Activated CD8-positive, alpha-beta memory T cell treated with anti-CD3 and anti-CD28 coated beads for 4 hours (primary cell): ENCODE measurements at places on chromosomes 2 and 18.
A peak's percentile ranks its signal among the peaks of the same experiment; 100 is the strongest.

- no peak for DNase-seq
Observed at GRCh38 chr2:227153758-227154486, 10.1 kb downstream of the COL4A4 start.

- DNase-seq, result no peak
Observed at GRCh38 chr2:75054296-75054695, 95.9 kb downstream of the POLE4 start.

DNA sequence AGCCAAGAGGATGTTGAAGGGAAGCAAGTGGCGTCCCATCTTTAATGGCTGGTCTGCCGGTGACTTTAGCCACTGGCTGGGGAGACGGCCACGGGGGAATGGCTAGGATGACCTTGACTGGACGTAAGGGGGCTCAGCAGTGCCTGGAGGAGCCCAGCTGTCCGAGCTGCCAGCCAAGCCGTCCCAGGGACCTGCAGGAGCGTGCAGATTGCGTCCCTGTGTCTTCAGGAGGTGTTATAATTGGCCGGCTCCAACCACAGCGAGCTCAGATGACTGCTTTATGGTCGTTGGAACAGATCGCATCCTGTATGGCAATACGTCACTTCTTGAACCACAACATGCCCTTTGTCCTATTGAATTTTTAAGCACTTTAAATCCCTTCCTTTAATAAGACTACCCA is 204.6 kb downstream of the EIPR1 start:
- no peak for DNase-seq

GRCh38 chr2:190835303-190835930 is 45.2 kb upstream of the GLS start:
- no peak for DNase-seq

DNA sequence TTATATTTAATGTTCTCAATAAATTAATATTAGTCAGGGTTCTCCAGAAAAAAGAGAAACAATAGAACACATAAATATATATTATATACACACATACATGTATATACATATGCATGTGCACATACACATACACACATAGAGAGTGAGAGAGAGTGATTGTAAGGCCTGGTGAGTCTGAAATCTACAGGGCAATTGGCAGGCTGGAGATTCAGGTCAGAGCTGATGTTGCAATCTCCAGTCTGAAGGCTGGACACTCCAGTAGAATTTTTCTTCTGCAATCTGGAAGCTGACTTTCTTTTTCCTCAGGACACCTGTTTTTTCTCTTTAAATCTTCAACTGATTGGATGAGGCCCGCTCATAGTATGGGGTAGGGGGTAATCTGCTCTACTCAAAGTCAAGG is 3.2 kb downstream of the TMEM182 start:
- DNase-seq, result no peak

GRCh38 chr18:596288-596881 is 403 bp upstream of the CLUL1 start:
- DNase-seq, result peak; percentile 9

DNA sequence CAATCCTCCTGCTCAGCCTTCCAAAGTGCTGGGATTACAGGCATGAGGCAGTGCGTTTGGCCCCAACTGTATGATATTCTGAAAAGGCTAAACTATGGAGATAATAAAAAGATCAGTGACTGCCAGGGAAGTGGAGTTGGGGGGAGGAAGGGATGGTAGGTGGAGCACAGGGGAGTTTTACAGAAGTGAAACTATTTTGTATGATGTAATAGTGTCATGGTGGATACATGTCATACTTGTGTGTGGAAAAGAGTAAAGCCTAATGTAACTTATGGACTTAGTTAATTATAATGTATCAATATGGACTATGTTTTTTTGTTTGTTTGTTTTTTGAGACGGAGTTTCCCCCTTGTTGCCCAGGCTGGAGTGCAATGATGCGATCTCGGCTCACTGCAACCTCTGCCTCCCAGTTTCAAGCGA is 2.9 kb upstream of the GGCX start:
- DNase-seq, result no peak

GRCh38 chr2:28752631-28753376 is 1.2 kb downstream of the PPP1CB start:
- DNase-seq, result no peak

- no peak for DNase-seq
Observed at GRCh38 chr2:60066096-60066839, 487.2 kb downstream of the BCL11A start.

DNA sequence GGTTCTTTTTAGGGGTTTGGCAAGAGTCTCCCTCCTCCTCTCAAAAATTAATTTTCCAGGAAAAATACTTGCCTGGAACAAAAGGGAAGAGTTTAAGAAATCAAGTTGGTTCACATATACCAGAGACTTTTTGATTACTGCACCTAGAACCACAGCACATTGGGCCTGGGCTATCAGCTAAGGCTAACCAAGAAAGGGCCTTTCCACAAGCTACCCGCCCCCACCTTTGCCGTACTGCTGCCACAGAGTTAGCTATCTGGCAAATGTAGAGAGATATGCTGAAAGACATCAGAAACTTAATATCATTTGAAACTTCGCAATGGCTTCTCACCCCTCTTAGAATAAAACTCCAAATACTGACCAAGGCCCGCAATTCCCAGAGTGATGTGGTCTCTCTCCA is 76.9 kb downstream of the AAK1 start:
- DNase-seq, result no peak

- DNase-seq, result no peak
Observed at GRCh38 chr2:222950638-222951285, 89.9 kb downstream of the ACSL3 start.

DNA sequence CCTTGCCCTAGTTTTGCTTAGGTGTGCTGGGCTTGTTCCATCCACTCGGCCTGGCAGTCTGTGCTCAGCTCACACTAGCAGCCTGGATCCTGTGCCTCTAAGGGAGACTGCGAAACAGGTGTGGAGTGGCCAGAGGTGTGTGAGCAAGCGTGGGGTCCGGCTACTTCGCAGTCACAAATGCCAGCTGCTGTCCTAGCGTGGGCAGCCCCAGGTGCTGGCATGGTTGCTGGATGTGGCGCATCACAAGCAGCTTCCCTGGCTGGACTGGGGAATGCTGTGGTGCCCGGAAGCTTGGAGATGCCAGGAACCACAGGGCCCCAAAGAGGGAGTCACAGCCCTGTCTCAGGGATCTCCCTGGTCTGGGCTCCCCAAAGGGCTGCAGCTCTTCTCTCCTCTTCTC is 119.0 kb upstream of the TMEFF2 start:
- DNase-seq, result no peak

GRCh38 chr2:85308896-85309555 is 18.8 kb downstream of the TGOLN2 start:
- DNase-seq, result no peak

GRCh38 chr2:118832071-118832790 is 15.2 kb downstream of the EN1 start:
- no peak for DNase-seq

GRCh38 chr2:101718993-101719571 is 21.6 kb downstream of the MAP4K4 start:
- no peak for DNase-seq

GRCh38 chr18:57898506-57899124 is 95.5 kb upstream of the ATP8B1 start:
- DNase-seq, result no peak

DNA sequence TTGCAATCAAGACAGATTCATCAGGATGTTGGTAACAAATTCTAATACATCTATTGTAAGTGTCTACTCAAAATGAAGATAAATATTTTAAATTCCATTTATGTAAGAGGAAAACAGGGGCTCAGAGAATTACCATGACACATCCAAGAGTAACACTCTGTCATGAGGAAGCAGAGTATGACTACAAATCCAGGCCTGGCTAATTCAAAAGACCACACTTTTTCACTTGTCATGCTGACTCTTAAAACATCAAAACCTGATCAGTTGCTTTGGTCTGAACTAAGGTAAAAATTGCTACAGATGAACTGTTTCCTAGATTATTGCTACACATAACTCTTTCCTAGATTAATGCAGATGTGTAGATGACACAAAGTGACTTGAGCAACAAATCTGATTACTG is 880.6 kb downstream of the TSN start:
- no peak for DNase-seq

DNA sequence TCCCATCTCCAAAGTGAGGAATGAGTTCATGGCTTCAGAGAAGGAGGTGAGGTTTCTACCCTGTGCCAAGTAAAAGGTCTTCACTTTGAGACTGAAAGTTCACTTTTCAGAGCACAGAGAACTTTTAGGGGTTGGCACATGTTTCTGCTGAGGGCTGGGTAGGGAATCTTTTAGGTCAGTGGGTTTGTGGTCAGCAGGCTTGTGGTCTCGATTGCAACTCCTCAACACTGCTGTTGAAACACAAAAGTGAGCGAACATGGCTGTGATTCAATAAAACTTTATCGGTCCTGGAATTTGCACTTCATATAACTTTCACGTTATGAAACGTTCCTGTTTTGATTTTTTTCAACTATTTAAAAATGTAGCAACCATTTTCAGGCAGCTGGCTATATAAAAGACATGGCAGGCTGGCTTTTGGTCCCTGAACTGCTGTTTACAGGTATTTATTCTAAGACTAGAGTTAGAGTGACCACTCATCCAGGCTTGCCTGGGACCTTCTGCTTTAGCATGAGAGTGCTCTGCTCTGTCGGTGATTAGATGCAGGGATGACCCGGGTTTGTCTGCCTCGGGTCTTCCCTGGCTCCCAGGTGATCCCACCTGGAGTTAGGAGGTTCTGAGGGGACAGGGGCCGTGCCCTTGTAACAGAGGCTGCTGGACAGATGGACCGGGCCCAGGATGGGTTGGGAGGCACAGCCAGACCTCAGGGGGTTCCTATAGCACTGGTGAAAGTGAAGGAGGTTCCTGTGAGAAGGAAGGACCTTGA is 62.7 kb upstream of the TAF1B start:
- no peak for DNase-seq

DNA sequence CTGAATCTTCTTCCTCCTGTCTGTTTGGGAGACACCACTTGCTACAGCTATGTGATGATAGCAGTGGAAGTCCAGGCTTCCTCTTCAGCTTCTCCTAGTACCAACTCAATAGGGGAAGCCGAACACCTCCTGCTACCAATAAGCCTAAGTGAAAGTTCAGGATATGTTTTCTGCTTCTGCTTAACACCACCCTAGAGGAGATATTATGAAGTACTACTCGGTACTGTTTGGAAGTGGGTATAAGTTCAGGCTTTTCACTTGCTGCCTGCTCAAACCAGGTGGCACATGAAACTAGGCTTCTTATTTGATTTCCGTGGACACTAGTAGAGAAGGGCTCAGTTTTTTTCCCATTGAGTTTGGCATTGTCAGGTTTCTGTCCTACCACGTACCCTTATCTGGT is 99.8 kb downstream of the PTPN4 start:
- DNase-seq, result no peak

DNA sequence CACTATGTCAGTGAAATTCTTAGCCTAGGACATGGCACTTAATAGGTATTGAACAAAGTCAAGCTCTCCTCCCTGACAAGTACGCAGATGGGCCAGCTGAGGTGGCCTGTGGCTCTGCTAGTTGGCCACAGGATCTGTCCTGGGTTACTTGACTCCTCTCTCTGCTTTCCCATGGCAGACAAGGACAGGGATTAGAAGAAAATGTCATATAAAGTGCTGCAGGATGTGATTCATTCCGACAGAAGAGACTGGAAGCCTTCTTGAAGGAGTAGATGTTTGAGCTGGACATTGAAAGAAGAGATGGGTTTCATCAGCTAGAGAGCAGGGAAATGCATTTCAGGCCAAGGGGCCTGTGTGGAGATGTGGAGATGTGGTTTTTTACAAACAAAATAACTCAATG is 46.7 kb downstream of the SMAD7 start:
- no peak for DNase-seq

DNA sequence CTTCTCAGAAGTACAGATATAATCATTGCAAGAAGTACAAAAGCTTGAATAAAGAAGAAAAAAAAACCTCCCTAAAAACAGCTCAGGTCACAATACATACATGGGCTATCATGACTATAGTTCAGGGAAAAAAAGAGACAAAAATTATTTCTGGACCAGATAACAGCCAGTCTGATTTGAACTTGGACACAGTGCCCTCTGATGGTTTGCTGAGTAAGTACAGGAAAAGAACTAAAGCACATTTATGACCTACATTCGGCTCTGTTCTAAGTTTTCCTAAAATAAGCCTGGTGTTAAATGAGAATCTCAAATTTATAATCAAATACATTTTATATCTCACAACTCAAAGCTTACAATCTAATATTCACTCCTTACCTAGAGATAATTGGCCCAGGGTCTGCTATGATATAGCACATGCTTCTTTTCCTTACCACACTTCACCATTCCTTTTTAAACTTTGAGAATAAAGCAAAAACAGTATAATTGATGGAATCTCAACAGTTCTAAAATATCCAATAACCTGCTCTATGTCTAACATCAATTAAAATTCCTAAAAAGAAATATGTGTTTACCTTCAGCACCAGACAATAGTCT is 81.1 kb downstream of the RAPH1 start:
- no peak for DNase-seq

DNA sequence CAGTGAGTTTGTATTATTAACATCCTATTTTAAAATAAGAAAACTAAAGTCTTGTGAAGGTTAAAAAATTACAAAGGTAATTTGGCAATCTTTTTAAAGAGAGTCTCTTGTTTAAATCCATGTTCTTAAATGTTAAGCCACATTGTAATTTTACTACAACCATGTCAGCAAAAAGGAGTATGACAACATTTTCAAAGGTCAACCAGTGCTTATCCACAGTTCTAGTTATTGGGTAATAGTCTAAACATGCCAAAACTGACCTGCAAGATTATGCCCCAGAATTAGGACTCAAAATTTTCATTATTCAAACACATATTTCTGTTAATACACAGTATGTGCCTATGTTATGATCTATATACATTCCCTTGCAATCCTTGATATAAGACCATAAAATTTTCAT is 1312.6 kb upstream of the CHAC2 start:
- DNase-seq, result no peak

- DNase-seq, result no peak
Observed at GRCh38 chr2:69089266-69089665, 76.3 kb downstream of the ANTXR1 start.

DNA sequence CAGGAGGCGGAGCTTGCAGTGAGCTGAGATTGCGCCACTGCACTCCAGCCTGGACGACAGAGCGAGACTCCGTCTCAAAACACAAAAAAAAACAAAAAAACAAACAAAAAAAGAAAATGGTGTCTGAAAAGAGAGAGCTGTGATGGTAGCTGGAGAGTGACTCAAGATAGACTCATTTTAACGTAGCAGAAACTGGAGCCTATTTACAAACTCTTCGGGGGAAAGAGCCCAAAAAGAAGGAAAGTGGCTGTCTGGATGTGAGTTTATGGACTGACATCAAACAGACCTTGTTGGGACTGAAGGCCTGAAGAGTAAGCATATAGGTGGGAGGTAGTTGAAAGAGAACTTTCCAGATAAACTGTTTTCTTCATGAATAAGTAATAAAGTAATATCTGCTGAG is 51.8 kb downstream of the LIMS1 start:
- DNase-seq, result no peak

GRCh38 chr18:64399566-64399965 is 250.7 kb upstream of the LINC00305 start:
- no peak for DNase-seq

- DNase-seq, result no peak
Observed at GRCh38 chr18:38453880-38454279, 888.3 kb upstream of the CELF4 start.

DNA sequence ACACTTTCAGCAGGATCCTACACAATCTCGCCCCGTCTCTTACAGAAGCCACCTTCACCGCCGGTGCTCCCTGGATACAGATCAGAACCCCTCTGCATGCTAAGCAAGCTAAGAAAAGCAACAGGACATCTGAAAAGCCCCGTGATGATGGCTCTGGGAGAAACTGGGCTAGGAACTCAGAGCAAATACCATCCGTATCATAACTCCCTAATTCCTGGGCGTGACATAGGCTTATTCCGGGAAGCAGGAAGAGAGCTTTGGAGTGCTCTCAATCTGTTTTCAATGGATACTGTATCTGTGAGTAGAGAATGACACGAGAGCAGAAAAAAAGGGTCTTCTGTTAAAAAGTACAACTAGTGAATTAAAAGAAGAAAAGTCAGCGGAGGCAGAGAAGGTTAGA is 121.6 kb downstream of the SPP2 start:
- no peak for DNase-seq
